T-cell (primary cell): ENCODE measurements at places on chromosomes 4 and X.
A peak's percentile ranks its signal among the peaks of the same experiment; 100 is the strongest.

DNA sequence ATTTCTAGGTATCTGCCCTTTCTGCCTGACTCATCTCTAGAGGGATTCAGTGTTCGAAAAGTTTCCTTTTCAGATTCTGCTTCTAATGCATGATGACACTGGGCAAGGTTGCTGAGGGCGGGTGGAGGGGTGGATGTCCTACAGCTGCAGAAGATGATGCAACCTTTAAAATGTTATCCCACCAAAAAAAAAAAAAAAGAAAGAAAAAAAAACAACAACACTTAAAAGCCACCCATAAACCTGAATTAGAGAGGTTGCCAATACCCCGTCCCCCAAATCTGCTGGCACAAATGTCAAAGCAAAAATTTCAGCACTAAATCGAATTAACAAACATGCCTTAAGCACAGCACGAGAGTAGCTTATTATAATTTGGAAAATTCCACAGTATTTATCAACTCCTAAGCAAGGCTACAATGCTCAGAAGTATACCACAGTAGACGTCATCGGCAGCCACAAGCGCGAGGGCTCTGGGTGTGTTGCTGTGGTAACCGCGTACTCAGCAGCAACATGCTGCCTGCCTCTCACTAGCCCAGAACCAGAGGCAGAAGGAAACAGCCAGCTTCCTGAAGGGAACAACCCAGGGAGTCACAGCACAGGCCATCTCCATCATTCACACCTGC is 167.5 kb upstream of the MAP3K15 start:
- DNase-seq, result peak; percentile 73

DNA sequence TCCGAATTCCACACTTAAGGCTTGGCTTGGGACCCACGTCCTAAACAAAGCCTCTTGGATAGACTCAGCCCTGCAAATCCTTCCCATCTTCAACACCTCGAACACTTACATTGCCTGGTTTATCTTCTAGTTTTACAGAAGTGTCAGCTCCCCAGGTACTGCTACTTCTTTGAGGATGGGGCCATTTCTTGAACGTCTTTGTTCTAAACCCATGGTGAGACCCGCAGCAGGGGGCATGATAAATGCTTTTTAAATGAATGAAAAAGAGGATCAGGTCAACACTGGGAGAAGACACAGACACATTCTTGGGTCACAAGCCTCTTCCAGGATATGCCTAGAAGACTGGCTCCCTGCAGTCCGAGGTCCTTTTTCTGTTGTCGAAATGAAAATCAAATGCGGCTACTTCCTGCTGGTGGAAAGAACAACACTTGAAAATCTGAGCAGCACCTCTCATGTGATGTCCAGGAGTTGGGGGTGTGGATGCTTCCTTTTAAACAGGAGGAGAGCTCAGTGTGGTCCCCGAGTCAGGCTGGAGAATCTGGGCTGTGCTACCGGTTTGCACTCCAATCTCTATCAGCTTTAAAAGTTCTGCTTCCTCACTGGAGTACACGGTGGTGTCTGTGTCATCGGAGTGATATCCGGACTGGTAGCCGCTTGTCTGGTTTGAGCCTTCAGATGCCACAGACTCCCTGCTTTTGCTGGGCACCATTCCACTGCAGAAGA is 45.8 kb downstream of the KDR start:
- DNase-seq, result no peak

DNA sequence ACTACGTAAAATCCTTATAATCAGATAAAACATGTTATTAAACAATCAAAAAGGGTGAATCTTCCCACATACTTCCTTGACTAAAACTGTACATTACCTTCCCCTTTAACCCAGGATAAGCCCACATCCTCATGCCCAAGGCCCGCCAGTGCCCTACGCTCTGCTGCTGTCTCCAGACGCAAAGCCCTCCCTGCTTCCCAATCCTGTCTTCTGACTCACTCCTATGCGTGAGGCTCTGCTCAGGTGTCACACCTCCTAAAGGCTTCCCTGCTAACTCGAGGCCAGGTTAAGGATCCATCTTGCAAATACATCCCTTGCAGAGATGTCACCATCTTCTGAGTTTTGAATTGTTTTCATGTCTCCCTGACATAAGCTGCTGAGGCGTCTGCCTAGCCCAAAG is 61.6 kb downstream of the STX18 start:
- no peak for DNase-seq

- DNase-seq, result no peak
Measured at GRCh38 chr4:26491449-26492170, 1.3 kb upstream of the CCKAR start.

DNA sequence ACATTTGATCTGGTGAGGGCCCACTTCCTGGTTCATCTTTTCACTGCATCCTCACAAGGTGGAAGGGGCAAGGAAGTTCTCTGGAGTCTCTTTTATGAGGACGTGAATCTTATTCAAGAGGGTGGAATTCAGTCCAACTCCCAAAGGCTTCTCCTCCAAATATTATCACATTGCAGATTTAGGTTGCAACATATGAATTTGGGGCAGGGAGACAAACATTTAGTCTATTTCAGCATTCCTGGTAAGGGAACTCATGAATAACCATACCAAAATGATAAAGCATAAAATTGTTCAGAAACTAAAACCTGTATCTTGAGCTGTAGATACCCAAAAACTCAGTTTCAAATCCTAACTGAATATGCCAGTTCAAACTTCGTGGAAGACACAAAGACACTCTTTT is 246.8 kb downstream of the QDPR start:
- DNase-seq, result no peak

GRCh38 chr4:166230841-166231240 is 357.8 kb downstream of the TLL1 start:
- DNase-seq, result no peak

DNA sequence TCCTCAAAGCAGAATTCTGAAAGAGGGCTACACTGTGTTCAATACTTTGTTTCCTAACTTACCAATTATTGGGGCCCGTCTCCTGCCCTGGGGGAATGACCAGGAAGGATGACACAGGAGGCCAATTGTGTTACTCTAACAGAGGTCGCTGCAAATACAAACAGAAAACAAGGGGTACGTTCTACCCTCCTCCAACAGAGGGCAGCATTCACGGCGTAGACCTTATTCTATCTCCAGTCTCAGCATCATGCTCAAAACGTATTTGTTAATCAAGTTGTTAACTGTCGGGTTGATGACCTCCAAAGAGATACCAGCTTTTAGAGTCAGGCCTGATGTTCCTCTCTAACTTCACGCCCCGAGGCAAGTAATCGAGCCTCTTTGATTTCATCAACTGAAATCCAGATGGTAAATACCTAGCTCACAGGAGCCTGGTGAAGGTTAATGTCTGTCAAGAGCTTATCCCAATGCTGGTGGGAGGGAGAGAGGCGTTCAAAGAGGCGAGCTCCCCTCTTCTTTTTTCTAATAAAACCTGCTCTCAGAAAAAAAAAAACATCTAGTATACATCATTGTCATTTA is 181.0 kb upstream of the KCNIP4 start:
- DNase-seq, result no peak

- DNase-seq, result no peak
Measured at GRCh38 chr4:146308951-146309350, 94.6 kb downstream of the REELD1 start.

GRCh38 chr4:37999000-37999716 is 39.0 kb downstream of the PTTG2 start:
- DNase-seq, result peak; percentile 26

DNA sequence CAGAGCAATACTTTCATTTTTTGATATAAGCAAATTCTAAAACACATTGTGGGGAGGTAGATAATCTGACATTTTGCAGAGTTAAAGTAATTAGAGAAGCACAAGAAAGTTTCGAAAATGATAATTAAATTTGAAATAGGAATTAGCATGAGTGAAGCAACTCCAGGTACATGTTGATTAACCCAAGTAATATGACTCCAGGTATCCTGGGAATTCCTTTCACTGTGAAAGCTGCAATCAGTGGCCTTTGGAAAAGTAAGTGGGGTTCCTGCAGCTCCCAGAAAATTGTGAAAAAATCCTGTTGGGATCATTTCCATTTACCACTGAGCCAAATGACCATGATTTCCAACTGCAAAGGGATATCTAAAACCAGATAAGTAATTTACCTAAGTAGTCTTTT is 26.0 kb upstream of the CXCL2 start:
- no peak for DNase-seq

GRCh38 chr4:8702020-8702495 is 109.5 kb downstream of the CPZ start:
- DNase-seq, result no peak

DNA sequence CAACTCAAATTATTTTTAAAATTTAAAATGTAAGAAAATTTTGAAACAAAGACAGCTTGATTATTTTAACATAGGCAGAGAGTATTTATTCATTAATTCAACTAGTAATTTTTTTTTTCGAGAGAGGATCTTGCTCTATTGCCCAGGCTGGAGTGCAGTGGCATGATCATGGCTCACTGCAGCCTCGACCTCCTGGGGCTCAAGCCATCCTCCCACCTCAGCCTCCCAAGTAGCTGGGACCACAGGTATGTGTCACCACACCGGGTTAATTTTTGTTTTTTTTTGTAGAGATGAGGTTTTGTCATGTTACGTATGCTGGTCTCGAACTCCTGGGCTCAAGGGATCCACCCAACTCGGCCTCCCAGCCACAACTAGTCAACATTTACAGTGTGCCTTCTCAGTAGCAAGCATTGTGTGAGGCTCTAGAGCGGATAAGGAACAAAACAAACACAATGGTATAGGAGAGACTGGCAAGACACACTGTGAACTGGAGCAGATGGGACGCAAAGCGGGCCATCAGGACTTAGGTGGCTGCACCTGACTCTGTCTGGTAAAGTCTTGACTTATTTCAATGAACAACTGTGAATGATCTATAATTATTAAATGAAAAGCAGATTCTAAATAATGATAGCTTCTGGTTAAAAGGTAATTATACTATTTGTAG is 21.6 kb downstream of the SETD7 start:
- DNase-seq, result no peak

DNA sequence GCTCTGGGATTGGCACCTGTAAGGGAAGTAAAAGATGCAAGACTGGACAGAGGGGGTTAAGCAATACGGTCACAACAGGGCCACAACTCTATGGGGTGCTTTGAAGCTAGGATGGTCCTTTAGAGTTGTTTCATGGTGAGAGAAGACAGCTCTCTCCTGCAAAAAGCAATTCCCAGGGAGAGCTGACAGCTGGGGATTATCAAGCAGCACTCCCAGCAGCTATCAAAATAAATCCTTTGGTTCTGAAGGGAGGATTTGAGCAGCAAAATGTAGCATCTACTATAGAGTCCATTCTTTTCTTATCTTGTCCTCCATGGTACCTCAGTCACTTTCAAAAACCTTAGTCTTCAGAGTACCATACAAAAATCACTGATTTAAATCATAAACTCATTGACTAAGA is 35.1 kb upstream of the AP1AR start:
- DNase-seq, result no peak

- no peak for DNase-seq
Measured at GRCh38 chr4:70718811-70719604, 2.8 kb upstream of the RUFY3 start.

DNA sequence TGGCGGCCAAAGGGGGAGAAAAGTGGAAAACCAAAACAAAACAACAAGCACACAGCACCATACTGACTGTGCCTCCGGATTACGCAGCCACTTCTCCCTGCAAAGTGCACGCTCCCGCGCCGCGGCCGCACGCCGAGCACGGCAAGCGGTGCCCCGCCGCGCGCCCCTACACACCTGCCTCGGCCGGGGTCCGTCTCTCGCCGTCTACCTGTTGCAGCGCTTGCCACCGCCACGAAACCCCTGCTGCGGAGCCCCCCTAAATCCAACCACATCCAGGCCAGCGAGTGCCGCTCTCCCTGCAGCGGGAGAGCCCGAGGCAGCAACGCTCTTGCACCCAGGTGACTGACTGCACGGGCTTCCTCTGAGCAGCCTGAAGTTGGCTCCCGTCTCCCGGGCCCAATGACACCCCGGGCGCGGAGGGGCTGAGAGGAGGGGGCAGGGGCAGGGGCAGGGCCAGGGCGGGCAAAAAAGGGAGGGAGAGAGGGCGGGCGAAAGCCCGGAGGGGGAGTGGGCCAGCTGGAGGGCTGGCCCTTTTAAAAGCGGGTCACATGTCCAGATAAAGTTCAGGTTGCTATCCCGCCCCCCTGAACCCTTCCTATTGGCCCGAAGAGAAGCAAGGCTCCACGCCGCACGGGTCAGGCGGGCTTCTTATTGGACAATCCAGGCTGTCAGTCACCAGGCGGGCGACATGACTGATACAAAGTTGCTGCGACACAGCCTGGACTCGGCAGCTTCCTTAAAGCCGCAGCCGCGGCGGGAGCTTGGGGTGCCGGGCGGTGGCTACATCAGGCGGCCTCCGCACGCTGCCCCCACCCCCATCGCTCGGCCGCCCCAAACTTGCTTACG is at the start of gene NR3C2:
NR3C2 (minus strand) TSS at position 429 of the 846 bp plus-strand sequence.
- DNase-seq, result peak; percentile 95

DNA sequence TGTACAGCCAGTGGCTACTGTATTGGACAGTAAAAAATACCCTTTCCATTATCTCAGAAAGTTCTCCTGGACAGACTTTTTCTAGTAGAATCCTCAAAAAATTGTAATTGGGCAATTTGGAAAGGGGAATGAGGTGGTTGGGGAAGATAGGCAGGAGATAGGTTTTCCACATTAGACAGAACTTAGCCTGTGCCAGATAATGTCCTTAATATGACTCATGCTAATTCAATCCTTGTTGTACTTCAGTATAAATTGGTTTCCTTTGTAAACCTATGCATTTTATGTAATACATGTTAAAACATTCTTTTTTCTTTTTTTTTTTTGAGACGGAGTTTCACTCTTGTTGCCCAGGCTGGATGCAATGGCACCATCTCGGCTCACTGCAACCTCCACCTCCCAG is 8.9 kb downstream of the EIF4E start:
- no peak for DNase-seq

GRCh38 chrX:2424317-2424716 is 76.5 kb downstream of the DHRSX start:
- no peak for DNase-seq

DNA sequence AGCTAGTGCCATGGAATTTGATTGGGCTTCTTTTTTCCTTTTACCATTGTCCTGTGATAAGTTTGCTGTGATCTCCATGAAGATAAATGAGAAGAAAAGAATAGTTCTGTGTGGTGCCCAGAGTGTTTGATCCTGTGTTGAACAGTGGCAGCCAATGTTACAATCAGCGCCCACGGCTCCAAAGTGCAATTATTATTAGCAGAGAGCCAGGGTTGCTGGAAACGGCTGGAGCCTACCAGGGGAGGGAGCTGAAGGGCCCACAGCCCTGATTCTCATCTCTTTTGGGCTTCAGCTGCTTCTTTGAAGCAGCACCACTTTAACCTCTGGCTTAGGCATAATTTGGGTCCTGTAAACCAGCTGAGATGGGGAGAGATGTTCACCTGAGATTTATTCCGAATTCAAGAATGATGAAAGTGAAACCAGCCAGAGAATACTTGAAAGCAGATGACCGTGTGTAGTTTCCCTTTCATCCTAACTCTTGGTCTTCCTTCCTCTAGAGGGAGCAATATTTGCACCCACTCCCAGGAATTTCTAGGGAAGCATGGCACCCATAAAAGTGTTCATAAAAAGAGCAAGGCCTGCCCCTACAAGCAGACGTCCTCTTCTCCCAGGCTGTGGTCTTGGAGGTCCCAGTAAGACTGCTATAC is 298.3 kb downstream of the EVC2 start:
- DNase-seq, result no peak

DNA sequence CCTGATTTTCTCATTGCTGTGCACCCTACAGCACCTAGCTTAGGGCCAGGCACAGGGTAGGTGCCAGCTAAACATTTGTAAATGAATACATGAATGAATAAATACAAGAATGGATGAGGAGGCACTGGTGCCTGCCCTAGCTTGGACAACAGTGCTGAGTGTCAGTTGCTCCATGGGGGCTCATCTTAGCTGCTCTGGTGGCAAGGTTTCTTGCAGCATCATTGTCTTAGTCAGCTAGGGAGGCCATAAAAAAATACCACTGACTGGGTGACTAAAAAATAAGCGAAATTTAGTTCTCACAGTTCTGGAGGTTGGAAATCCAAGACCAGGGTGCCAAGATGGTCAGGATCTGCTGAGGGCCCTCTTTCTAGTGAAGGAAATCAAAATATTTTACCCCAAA is 31.2 kb downstream of the TMEM31 start:
- DNase-seq, result no peak
